Central memory CD8-positive, alpha-beta T cell (primary cell): ENCODE measurements at places on chromosomes 7 and 10.

DNA sequence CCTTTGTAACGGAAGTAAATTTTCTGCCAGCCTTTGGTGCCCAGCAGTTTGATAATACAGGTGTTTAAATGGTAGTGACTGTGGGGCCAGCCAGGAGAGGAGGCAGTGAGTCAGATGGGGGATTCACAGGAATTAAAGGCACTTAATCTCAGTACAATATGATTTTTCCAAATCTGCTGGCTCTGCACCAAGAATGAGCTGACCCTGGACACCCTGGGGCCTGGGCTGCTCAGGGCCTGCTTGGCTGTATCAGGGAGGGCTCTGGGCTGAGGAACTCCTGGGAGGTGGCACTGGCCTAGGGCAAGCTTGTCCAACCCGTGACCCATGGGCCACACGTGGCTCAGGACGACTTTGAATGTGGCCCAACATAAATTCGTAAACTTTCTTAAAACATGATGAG is 104.1 kb downstream of the ZMIZ1 start:
- peaks cover 4% of the 10 kb centered on the region for H3K36me3 ChIP-seq
- no peak for DNase-seq
- H3K27ac ChIP-seq = no peak overlapping the region

DNA sequence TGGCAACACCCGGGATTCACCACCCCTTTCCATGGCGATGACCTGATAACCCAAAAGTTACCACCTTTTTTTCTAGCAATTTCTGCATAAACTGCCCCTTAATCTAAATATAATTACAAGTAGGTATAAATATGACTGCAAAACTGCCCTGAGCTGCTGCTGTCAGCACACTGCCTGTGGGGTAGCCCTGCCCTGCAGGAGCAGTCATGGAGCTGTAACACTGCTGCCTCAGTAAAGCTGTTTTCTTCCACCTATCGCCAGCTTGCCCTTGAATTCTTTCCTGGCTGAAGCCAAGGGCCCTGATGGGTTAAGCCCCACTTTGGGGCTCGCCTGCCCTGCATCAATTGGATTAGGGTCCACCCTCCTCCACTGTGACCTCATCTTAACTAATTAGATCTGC is 368.8 kb downstream of the SFMBT2 start:
- H3K4me3 ChIP-seq = no peak overlapping the region
- no peaks in the 10 kb centered on the region for H3K27me3 ChIP-seq
- peak overlapping the region; percentile 42 for H3K27ac ChIP-seq
- peaks cover 89% of the 10 kb centered on the region for H3K4me1 ChIP-seq

GRCh38 chr7:151429560-151430331 is 10.2 kb downstream of the CRYGN start:
- H3K4me3 ChIP-seq = peak overlapping the region; percentile 67
- no peaks in the 10 kb centered on the region for H3K27me3 ChIP-seq
- H3K36me3 ChIP-seq = peaks cover 5% of the 10 kb centered on the region

DNA sequence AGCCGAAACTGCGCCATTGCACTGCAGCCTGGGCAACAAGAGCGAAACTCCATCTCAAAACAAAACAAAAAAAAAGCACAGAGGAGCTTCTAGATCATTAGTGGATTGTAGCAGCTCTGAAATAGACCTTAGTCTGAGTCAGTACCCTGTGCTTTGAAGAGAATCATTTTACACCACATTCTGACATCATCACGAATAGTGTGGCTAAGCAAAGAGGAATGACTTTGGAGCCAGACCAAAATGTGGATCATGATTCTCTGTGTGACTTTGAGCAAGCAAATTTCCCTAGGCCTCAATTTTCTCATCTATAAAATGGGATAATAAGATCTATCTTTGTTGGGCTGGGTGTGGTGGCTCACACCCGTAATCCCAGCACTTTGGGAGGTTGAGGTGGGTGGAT is 618.9 kb downstream of the CALN1 start:
- H3K4me1 ChIP-seq = no peaks in the 10 kb centered on the region
- no peak overlapping the region for H3K27ac ChIP-seq
- H3K36me3 ChIP-seq = no peaks in the 10 kb centered on the region
- no peak overlapping the region for H3K4me3 ChIP-seq
- DNase-seq = no peak

- no peak overlapping the region for H3K27ac ChIP-seq
- peaks cover 35% of the 10 kb centered on the region for H3K27me3 ChIP-seq
- no peak for DNase-seq
- H3K36me3 ChIP-seq = no peaks in the 10 kb centered on the region
- no peak overlapping the region for H3K4me3 ChIP-seq
Observed at GRCh38 chr7:142874837-142875236, 10.7 kb downstream of the TRPV6 start.

- no peak for DNase-seq
- no peak overlapping the region for H3K4me3 ChIP-seq
- no peaks in the 10 kb centered on the region for H3K4me1 ChIP-seq
- no peaks in the 10 kb centered on the region for H3K27me3 ChIP-seq
- H3K27ac ChIP-seq = no peak overlapping the region
Observed at GRCh38 chr7:51374936-51375335, 58.3 kb upstream of the COBL start.

DNA sequence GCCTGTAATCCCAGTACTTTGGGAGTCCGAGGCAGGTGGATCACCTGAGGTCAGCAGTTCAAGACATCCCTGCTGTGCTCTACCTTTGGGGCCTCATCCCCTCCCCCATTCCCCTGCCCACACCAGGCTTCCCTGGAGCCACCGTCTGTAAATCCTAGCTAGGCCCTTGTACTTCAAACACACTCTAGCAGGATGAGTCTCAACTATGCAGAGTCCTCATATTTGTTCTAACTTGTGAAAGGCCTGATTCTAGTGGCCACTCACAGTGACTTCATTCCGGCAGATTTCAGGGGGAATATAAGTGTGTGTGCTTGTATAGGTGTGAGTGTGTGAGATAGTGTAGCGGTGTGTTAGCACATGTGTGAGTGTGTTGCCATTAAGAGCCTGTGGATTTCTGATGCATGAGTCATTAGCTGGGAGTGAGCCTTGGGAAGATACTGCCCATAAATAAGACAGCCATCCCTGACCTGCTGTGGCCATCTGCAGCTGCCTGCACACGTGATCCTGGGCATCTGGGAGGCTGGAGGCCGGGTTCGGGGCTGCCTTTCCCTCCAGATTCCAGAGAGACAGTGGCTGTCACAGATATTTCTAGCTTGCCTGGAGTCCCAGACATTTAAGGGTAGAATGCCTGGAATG is 1.7 kb upstream of the NEURL1 start:
- H3K27me3 ChIP-seq = peaks cover 44% of the 10 kb centered on the region
- peak overlapping the region; percentile 77 for H3K4me3 ChIP-seq
- no peak for DNase-seq
- peaks cover 20% of the 10 kb centered on the region for H3K4me1 ChIP-seq
- peaks cover 3% of the 10 kb centered on the region for H3K36me3 ChIP-seq

DNA sequence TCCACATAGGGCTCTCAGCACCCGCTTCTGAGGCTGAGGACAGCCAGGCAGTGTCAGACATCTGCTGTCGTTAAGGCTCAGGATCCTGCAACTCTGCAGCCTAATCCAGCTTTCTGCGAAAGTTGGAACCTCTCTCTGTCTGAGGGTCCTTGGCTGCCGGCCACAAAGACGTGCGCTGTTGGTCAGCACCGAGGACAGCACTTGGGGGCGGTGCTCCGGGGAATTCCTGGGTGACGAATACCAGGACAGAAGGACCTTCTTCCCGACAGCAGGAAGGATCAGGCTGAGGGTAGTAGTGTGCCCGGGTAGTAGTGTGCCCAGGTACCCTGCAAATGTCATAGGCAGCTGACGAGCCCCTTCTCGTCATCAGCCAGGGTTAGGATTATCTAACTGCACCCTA is 16.0 kb upstream of the RASGEF1A start:
- H3K4me3 ChIP-seq = no peak overlapping the region
- H3K36me3 ChIP-seq = peaks cover 2% of the 10 kb centered on the region
- no peak for DNase-seq
- peaks cover 24% of the 10 kb centered on the region for H3K4me1 ChIP-seq
- H3K27ac ChIP-seq = no peak overlapping the region

GRCh38 chr10:128310971-128311658 is 184.9 kb upstream of the MKI67 start:
- peaks cover 8% of the 10 kb centered on the region for H3K27me3 ChIP-seq
- no peak overlapping the region for H3K4me3 ChIP-seq
- peak overlapping the region; percentile 52 for H3K27ac ChIP-seq
- no peaks in the 10 kb centered on the region for H3K4me1 ChIP-seq
- DNase-seq = no peak
- no peaks in the 10 kb centered on the region for H3K36me3 ChIP-seq

GRCh38 chr7:135290594-135290993 is 57.0 kb downstream of the STRA8 start:
- H3K4me3 ChIP-seq = no peak overlapping the region
- H3K4me1 ChIP-seq = no peaks in the 10 kb centered on the region
- DNase-seq = no peak
- H3K27me3 ChIP-seq = peaks cover 9% of the 10 kb centered on the region
- no peak overlapping the region for H3K27ac ChIP-seq

DNA sequence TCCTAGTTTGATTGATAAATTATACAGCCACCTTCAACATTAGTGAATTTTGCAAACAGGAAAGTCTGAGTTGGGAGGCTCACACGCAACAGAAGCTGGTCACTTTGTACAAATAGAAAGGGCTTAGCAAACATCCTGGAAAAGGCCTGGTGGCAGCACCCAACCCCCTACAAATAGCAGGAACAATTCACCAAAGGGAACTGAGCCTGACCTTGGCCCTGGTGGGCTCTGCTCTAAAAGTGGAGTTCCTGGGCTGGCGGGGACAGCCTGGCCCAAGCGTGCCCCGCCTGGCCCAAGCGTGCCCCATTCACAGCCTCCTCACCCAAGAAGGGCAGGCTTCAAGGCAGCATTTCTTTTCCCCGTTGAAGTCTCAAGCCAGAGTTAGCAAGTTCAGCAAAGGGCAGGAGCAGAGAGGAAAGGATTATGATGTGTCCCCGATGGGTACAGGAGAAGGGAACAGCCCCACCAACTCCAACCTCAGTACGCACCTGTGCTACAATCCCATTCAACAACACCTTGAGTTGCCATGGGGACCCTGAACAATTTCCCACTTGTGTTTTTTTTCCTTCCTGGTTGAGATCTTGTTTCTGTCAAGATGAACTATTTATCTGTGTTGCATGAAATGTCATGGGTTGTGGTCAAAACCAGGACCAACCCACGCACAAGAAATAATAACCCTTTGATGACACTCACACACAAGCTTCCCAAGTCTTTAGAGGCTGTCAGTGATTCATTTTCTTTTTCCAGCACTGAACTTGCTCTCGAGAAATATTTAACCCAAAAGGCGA is 43.4 kb downstream of the RGS10 start:
- H3K4me1 ChIP-seq = peaks cover 50% of the 10 kb centered on the region
- peak overlapping the region; percentile 16 for H3K27ac ChIP-seq
- no peak for DNase-seq
- no peak overlapping the region for H3K4me3 ChIP-seq

GRCh38 chr7:158730383-158731346 is 26.1 kb upstream of the NCAPG2 start:
- DNase-seq = no peak
- no peaks in the 10 kb centered on the region for H3K27me3 ChIP-seq
- no peak overlapping the region for H3K4me3 ChIP-seq

DNA sequence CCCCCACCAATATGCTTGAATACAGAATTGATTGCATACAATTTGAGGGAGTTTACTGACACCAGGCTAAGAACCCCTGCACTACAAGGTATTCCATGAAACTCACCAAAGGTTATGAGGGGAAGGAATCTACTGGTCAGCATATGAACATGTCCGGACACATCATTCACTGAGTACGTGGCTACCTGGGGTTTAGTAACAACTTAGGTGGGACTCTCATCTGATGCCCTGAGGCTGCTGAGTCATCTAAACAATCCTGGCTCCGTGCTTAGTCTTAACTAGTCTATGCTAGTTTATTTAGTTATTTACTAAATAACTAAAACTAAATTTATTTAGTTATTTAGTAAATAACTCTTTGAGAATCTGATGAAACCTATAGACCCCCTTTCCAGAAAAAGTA is 11.3 kb downstream of the PI4K2A start:
- H3K27me3 ChIP-seq = no peaks in the 10 kb centered on the region
- H3K4me1 ChIP-seq = peaks cover 24% of the 10 kb centered on the region
- no peak for DNase-seq
- H3K27ac ChIP-seq = no peak overlapping the region
- peaks cover 34% of the 10 kb centered on the region for H3K36me3 ChIP-seq
- no peak overlapping the region for H3K4me3 ChIP-seq

DNA sequence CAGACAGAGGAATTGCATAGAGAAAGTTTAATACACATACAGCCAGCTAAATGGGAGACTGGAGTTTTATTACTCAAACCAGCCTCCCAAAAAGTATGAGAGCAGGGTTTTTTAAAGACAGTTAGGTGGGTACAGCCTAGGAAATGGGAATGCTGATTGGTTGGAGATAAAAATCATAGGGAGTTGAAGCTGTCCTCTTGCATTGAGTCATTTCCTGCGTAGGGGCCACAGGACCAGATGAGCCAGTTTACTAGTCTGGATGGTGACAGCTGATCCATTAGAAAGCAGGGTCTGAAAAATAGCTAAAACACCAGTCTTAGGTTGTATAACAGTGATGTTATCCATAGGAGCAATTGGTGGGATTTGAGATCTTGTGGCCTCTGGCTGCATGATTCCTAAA is 76.1 kb upstream of the POM121L12 start:
- no peaks in the 10 kb centered on the region for H3K27me3 ChIP-seq
- H3K36me3 ChIP-seq = no peaks in the 10 kb centered on the region
- no peak overlapping the region for H3K27ac ChIP-seq
- DNase-seq = no peak
- no peaks in the 10 kb centered on the region for H3K4me1 ChIP-seq

DNA sequence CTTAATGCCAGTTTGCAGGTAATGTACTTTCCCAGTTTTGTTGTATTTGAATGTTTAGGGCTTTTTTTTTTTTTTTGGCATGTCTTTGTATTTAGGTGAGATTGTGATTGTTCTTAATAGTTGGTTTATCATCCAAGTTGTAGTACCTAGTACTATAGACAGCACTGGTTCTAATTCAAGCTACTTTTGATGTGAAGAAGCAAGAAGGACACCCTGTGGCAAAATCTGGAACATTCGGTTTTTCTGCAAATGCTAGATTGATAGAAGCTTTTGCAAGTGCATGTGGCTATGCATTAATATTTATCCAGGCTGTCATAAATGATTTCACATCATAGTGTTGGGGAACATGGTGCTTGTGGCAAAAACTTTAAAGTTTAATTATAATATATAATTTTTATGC is 248.9 kb downstream of the FOXP2 start:
- no peak overlapping the region for H3K27ac ChIP-seq
- no peak overlapping the region for H3K4me3 ChIP-seq
- no peak for DNase-seq
- H3K4me1 ChIP-seq = no peaks in the 10 kb centered on the region
- H3K36me3 ChIP-seq = no peaks in the 10 kb centered on the region

GRCh38 chr7:44994877-44995554 is 5.0 kb upstream of the CCM2 start:
- peak overlapping the region; percentile 71 for H3K27ac ChIP-seq
- H3K4me3 ChIP-seq = peak overlapping the region; percentile 19
- peaks cover 32% of the 10 kb centered on the region for H3K4me1 ChIP-seq
- peaks cover 8% of the 10 kb centered on the region for H3K36me3 ChIP-seq

- H3K36me3 ChIP-seq = no peaks in the 10 kb centered on the region
- H3K27me3 ChIP-seq = no peaks in the 10 kb centered on the region
- H3K27ac ChIP-seq = no peak overlapping the region
- no peak overlapping the region for H3K4me3 ChIP-seq
Observed at GRCh38 chr10:130709415-130709814, 573.2 kb downstream of the GLRX3 start.
